ENCODE measurements at places on chromosomes 4 and X.

DNA sequence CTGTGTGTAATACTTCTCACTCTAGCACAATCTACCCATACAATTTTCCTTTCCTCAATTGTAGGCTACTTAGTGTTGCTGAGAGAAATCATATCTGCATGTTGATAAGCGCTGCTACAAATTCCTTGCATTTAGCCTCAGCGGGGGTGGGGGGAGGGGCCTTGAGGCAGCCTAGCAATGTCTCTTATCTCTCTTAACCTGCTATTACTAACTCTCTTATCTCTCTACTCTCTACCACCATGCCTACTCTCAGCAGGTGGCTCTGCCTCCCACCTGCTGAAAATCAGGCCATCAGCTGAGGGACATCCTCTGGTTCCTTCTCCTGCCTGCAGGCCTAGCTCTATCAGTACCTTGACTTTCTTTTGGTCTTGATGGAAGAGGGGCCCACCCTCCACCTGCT is 98.9 kb downstream of the GPR82 start:
- DNase-seq: no peak

GRCh38 chrX:41409006-41409405 is 38.1 kb upstream of the NYX start:
- DNase-seq: no peak

GRCh38 chrX:68692651-68693050 is 45.2 kb downstream of the STARD8 start:
- DNase-seq: peak; percentile 48

DNA sequence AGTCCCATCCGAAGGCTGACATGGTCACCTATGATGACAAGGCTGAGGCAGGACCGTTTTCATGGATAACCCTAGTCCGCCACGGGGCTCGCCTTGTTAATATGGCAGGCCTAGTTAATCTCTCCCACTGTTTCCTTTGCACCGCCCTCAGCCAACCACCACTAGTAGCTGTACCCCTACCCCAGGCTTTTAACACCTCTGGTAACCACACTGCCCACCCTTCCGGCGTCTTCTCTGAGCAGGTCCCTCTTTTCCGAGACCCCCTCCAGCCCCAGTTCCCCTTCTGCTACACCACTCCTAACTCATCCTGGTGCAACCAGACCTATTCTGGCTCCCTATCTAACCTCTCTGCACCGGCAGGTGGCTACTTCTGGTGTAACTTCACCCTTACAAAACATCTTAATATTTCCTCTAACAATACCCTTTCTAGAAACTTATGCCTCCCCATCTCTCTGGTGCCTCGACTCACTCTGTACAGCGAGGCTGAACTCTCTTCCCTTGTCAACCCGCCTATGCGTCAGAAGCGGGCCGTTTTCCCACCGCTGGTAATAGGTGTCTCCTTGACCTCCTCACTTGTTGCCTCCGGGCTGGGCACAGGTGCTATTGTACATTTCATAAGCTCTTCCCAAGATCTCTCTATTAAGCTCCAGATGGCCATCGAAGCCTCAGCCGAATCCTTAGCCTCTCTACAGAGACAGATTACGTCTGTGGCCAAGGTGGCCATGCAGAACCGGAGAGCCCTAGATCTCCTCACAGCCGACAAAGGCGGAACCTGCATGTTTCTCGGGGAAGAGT is 964.4 kb downstream of the RPA4 start:
- DNase-seq: no peak

DNA sequence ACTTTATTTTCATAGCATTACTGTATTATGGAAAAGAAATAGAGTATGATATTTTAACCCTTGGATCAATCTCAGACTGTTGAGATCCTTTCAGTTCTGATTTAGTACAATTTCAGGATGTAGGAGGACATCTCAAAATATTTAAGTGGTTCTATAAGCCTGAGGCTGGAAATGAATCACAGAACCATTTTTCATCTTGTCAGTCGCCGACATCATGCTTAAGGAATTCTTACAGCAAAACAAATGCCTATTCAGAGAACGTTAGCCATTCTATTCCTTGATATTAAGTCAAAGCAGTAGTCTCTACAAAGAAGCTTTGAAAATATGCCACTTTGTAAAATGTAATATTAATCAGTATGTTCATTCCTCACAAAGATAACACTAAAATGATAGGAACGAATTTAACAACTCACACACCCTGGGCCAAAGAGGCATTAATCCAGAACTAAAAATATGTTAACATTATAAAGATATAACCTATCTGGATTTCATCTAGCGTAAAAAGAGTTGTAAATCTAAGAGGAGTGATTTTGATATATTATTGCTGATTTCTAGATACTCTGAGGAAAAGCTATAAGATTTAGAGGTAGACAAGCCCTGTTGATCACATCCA is 152.0 kb downstream of the GASK1B start:
- DNase-seq: peak; percentile 94

DNA sequence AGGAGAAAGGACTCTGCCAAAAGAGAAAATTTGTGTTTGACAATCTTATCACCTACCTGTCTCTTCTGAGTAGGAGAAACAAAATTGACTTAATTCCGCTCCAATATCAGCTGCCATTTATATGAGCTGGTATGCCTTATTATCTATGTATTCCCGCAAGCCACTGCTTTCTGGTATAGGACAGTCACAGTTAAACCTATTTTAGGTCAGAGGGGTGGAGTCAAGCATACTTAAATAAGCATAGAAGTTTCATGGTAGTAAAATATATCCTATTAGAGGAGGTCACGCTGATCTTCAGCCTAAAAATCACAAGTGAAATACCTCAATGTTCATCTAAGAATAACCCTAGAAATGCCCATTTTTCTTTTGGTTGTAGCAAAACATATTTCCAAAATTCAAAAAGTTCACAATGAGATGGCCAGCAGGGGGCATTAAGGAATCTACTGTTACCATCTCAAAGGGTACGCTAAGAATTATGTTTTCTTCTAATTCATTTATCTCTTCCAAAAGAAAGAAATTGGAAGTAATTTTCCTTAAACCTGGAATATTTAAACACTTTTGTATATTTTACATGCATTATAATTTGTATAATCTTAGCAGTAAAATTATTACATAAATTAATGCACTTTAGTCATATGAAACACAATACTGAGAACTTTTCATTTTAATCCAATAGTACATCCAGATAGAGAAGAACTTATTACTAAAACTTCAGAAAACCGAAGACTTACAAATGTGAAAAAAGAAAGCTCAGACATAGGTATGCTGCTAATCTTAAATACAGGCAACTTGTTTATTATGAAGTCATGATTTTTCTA is 10.5 kb downstream of the PPAT start:
- peak; percentile 46 for DNase-seq

DNA sequence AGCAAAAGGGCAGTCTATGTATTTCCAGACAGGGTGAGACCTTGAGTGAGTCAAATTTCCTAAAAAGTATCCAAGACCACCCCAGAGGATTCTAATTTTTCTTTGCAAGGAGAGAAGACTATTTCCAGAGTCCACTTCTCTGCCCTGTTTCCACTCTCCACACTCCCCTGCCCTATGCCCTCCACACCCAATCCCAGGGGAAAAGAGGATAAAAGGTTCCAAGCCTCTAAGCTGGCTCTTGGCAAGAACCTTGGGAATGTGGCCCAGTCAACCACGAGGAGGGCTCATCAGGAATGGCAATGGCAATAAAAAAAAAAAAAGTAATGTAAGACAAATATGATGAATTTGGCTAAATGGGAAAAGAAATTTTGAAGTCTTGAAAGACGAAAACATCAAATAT is 65.9 kb downstream of the SRPX start:
- no peak for DNase-seq

DNA sequence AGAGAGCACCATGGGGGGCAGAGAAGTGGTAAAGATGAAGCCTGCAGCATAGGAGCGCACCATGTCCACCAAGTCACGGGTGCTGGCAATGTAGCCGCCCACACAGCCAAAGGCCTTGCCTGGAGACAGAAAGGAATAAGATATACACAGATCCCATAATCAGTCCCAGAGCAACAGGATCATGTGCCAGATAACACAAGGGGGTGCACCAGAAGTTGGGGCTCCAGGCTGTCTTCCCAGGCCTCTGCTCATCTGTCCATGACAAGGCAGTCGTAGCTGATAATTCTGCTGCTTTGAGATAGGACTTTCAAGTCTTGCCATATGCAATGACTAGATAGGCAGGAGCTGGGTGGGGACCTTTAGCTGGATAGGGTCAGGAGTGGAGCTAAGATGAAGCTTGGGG is 14.7 kb downstream of the APEX2 start:
- no peak for DNase-seq

DNA sequence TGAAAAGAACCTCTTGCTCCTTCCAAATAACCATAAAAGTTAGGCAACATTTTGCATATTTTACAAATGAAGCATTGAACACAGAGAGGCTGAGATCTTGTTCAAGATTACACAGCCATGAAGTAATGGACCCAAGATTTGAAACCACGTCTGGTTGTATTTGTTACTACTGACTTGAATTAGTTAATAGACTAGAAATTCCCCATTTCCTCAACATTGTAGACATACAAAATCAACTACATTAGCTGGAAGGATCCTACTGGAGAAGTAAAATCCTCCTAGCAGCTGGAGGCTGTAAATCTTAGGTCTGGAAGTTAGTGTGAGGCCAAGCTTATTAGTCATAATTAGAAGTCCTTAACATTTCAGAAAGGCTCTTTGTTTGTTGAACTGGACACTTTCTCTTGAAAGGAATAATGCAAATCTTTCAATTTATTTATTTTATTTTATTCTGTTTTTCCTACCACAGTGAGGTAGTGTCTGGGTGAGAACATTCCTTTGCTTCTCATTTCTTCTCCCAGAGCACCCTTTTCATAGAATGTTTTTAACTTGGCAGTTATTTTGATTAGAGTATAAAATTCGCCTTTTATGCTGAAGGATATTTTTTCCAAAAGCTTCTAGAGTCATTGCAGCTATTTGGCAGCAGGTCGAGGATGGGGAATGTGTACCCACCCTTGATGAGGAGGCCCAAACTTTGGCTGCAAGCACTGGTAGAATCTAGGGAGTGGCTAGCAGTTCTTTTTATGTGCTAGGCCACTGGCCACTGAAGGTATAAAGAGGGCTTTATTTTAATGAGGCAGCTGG is 62.0 kb upstream of the CLNK start:
- peak; percentile 78 for DNase-seq

DNA sequence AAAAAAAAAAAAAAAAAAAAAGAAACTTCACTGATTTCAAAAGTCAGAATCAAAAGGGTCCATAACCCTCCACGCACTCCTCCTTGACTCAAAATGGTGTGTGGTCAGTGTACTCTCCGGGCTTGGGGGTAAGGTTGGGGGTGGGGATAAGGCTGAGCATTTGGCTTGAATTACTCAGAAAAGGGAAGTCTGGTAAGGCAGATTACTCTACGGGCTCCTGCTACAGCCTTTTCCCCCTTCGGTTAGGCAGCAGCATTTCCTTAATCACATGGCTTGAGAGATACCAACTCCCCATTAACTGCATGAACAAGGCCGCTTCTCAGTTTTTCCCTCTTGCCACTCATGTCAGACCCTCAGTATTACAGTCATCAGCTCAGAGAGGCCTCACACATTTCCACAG is 135.4 kb upstream of the DUSP21 start:
- DNase-seq: no peak

GRCh38 chr4:94426783-94427182 is 25.0 kb upstream of the PDLIM5 start:
- no peak for DNase-seq

- DNase-seq: peak; percentile 51
These were observed 63.0 kb downstream of the ZNF732 start for GRCh38 chr4:242121-242848.

DNA sequence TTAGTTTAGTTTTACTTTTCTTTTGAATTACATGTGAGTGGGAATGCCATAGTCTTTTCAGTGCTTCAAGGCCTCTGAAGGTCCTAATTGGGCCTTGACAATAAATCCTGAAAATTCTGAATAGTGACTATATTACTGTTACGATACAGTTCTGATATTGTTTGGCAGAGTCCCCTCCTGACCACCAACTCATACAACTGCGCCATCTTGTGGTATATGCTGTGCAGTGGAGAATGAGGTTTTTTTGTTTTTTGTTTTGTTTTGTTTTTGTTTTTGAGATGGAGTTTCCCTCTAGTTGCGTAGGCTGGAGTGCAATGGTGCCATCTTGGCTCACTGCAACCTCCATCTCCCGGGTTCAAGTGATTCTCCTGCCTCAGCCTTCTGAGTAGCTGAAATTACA is 56.6 kb upstream of the CHRDL1 start:
- no peak for DNase-seq

GRCh38 chr4:48588230-48589097 is 98.4 kb downstream of the ZAR1 start:
- DNase-seq: no peak

DNA sequence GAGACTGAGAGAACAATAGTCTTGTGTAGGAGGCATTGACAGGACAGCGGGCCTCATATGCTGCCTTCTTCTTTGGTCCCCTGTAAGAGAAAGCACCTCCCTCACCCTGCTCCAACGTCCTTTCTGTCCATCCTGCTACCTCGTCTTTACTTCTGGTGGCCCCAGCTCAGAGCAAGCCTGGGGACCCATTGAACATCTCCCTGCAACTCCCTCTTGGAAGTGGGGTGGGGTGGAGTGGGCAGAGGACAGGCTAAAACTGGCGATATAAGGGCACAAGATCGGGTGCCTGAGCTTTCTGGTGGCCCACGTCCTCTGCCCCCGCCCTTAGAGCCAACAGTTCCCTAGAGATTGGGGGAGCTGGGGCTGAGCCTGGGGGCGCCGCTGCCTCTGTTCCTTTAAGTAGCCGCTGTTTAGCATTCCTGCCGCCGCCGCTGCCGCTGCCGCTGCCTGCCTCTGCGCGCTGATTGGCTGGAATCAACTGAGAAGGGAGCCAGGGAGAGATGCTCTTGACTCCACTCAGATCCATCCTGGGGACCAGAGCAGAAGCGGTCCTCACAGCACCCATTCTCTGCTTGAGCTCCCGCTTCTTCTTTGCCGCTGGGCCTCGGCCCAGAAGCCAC is at the start of gene DLG3:
TSS of gene DLG3 (plus strand) at position 510 of the 620 bp plus-strand sequence. CDS start 367 bp downstream, outside the sequence.
- DNase-seq: peak; percentile 33

GRCh38 chrX:11867610-11868345 is 109.7 kb downstream of the MSL3 start:
- DNase-seq: no peak

- DNase-seq: no peak
These were observed 39.7 kb downstream of the IRS4 start for GRCh38 chrX:108696690-108697089.

- DNase-seq: peak; percentile 59
These were observed 72.9 kb downstream of the FAM9B start for GRCh38 chrX:8960957-8961468.

DNA sequence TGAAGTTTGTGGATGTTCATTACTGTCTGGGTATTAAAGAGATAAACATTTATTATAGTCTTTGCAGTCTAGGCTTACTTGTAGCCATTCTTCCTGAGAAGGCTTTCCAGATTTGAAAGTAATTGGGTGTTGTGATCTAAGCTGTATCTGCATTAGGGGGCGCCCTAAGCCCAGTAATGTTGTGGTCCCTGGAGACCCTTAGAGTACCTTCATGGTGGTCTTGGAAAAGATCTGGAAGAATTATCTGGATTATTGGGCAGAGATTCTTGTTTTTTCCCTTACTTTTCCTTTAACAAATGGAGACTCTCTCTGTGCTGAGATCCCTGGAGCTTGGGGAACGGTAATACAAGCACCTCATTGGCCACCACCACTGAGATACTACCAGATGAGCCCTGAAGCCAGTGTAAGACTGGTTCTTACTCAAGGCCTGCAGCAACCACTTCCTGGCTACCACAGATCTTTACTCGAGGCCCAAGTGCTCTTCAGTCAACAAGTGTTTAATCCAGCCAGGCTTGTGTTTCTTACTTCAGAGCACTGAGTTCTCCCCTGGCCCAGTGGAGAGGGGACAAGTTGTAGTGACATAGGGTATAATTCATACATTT is 63.1 kb downstream of the RTL3 start:
- no peak for DNase-seq

All from astrocyte of the spinal cord (primary cell).